ENCODE measurements at places on chromosomes 1 and 21.

DNA sequence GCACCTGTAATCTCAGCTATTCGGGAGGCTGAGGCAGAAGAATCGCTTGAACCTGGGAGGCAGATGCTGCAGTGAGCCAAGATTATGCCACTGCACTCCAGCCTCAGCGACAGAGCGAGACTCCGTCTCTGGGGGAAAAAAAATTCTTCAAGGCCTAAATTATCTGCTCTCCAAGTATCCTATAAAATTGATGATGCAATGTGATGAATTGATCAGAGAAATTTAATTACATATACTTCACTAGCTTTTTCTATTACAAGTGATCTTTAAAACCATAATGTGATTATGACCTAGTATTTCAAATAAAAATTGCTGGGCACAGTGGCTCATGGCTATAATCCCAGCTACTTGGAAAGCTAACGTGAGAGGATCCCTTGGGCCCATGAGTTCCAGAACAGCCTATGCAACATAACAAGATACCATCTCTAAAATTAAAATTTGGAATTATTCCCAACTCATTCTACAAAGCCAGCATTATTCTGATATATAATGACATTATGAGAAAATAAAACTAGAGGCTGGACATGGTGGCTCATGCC lies 43.7 kb downstream of the ARID4B start:
- no peak for DNase-seq

GRCh38 chr1:8565802-8566201 lies 247.9 kb downstream of the SLC45A1 start:
- DNase-seq, result no peak

- no peak for DNase-seq
Observed at GRCh38 chr1:234776876-234777855, 167.2 kb upstream of the IRF2BP2 start.

DNA sequence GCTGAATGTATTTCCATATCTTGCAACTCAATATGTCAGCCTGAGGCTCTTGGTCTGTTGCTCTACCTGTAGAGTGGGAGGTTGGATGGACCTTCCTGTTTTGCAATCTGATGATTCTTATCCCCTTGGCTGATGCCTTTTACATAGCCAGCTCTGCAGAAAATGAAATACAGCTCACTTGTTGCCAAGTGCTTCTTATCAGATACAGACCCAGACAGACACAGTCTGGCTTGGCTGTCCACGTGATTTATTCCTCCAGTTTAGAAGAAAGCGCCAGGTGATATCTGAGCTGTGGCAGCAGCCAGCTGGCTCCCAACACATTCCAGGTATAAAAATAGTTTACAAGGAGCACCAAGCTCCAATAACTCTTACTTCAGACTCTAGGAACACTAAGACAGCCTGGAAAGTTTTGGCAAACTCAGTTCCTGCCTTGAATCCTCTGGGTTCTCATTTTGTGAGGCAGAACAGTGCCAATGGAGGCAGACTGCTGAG lies 479.2 kb upstream of the USP24 start:
- DNase-seq, result no peak

DNA sequence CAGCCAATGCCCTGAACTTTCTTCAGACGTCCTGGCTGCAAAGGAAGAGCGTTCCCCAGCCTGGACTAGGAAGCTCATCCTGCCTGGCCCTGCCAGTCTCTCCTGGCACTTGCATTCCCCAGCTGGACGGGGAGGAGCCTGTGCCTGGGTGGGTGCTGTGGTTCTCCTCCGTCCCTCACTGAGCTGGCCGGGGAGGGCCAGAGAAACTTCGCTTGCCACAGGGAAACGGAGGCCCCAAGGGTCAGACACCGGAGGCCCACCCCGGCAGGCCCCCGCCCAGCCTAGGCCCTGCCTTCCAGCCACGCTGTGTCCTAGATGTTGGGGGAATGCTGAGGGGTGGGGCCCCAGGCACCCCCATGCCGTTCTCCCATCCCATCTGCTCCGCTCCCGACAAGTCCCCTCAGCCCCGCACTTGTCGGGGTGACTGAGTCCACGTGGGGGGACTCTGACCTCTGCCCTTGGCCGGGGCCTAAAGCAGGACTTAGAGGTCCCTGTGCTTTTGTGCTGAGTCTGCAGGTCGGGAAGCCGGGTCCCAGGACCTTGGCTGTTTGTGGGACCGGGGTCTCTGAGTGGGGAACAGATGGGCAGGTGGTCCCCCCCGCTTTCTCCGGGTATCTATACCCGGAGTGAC lies 4.8 kb downstream of the FTCD start:
- DNase-seq, result no peak

GRCh38 chr1:12294076-12294475 lies 64.2 kb downstream of the VPS13D start:
- no peak for DNase-seq

DNA sequence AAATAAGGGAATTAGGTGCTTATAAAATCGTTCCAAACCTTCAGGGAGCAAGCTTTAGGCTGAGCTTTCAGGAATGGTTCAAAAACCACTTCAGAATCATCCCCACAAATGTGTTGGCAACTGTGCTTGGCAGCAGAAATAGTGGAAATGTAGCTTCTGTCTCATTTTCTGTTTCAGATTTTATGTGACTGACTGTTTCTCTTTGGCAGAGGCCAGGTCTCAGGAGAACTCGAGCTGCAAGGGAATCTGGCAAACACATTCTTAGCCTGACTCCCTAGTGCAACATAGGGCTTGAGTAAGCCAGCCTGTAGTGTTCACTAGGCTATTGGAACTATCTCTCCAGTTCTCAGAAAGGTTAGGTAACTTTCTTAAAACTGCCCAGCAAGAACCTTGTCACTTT lies 128.6 kb downstream of the PLA2G4A start:
- no peak for DNase-seq

DNA sequence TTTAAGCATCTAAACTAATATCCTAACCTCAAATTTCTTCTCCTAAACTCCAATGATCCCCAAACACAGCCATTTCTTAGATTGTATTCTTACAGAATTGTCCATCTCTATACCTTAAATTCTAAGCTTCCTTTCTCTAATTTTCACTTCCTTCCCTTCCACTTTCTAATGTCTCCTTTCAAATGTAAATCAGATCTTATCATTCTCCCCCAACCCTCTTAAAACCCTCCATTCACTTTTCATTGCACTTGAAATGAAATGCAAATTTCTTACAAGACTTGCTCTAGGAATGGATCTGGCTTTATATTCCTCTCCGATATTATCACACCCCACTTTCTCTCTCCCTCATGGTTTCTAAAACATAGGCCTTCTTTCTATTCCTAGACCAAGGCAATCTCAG lies 534.6 kb downstream of the LMO4 start:
- DNase-seq, result no peak

- DNase-seq, result no peak
Observed at GRCh38 chr21:31530897-31531705, 128.4 kb upstream of the SOD1 start.

GRCh38 chr21:35136586-35137219 lies 87.6 kb upstream of the RUNX1 start:
- DNase-seq, result no peak

- no peak for DNase-seq
Observed at GRCh38 chr1:154551474-154551873, 7.0 kb downstream of the UBE2Q1 start.

GRCh38 chr1:154446789-154447188 lies 41.6 kb downstream of the IL6R start:
- no peak for DNase-seq

DNA sequence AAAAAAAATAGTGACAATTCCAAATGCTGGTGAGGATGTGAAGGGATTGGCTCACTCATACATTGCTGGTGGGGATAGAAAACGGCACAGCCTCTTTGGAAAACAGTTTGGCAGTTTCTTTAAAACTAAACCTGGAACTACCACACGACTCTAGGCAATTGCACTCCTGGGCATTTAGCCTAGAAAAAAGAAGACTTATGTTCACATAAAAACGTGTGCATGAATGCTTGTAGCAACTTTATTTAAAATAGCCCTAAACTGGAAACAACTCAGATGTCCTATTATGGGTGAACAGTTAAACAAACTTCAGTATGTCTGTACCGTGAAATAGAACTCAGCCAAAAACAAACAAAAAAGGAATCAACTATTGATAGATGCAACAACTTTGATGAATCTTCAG lies 9.4 kb upstream of the TMEM9 start:
- no peak for DNase-seq

DNA sequence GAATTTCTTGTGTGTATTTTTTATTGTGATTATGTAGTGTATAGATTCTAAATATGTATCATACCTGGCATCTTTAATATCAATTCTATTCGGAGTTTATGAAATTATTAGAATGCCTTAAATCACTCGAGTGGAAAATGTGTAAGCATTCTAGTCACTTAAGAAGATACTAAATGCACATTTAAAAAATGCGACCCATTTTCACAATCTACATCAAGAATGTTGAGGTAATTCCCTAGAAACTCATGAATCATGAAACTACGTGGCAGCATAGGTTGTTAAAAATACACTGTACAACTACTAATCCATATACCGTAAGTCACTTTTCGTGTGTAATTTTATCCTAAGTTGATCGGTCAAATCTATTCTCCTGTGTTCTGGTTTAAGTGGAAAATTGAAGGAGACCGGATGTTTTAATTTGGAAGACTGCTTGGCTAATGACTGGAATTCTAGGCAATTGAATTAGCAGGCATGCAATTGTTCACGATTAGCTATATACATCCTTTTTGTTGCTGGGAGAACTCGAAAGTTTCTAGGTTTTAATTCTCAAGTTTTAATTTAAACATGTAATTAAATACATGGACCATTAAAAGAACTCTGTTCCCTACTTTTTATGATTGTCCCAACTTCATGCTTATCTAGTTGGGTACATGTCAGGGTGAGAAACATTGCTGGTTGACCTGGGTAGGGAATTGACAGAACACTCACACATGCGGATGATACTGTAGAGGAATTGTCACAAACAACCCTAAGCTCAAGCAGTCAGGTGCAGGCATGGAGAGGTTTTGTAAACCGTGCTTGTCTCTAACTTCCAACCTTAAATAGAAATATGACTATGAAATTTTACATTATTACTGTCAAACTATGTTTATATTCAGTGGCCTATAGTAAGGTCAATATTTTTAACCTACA lies 6.6 kb downstream of the ZBTB18 start:
- DNase-seq, result no peak

DNA sequence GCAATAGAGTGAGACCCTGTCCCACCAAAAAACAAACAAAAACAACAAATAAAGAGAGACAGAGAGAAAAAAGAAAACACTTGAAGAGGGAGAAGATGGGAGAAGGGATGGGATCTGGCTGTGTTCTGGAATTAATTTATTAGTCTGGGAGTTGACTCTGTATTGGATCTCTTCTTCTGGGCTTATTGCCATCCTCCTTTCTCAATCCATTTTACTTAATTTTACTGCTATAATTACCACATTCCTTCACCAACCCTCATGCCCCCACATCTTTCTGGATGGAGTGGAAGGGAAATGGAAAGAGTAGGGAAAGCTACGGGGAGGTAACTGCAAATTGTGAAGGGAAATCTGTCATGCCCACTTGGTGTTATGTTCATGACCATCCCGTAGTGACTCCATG lies 42.9 kb downstream of the FMN2 start:
- DNase-seq, result no peak

DNA sequence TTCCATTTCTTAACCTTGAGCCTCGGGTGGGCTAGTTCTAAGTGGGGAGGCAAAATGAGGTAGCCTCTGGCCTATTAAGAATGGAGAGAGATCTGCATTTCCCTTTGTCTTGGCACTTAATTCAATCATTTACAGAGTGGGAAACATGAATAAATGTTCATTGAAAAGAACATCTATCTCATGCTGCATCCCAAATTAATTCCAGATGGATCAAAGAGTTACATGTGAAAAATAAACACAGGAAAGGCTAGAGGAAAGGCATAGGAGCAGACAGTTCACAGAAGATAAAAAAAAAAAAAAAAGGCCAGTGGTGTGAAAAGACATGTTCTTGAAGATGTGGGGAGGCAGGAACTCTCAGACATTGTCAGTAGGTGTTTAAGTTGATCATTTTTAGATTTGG lies 35.7 kb upstream of the EPS8L3 start:
- no peak for DNase-seq

- DNase-seq, result no peak
Observed at GRCh38 chr1:67721112-67721511, 36.1 kb downstream of the GADD45A start.

DNA sequence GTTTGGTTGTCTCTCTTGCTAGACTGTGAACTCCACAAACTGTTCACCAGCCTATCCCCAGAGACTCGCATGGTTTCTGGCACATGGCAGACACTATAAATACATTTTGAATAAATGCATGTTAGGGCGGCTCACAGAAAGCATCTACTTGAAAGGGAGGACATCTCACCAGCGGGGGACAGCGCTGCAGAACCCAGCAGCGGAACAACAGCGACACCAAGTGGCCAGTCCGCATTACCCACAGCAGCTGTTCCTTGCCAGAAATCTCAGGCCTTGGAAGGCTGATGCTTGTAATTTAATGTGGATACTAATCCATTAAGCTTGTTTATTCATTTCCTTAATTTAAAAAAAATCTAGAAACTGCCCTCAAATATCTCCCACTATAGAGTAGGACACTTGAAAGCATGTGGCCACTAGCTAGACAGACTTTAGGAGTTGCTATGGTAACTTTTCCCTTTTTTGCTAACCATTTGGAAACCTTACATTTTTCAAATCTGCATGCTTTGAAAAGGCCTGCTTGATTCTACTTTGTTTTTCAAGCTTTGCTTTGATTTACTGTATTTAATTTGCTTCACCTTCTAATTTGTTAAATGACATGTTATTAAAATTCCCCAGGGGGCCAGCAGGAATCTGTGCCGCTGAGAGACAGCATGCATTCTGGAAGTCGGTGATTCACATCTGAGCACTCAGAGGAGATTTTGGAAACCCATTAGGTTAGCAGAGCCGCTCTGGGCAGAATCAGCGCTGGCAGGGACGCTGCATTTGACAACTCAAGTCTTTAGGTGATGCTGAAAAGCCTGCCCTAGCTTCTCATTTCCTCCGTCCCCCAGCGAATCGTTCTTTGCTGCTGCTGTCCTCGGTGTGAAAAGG lies 63.5 kb upstream of the SSX2IP start:
- no peak for DNase-seq

- no peak for DNase-seq
Observed at GRCh38 chr1:43951021-43951985, 4.6 kb downstream of the IPO13 start.

DNA sequence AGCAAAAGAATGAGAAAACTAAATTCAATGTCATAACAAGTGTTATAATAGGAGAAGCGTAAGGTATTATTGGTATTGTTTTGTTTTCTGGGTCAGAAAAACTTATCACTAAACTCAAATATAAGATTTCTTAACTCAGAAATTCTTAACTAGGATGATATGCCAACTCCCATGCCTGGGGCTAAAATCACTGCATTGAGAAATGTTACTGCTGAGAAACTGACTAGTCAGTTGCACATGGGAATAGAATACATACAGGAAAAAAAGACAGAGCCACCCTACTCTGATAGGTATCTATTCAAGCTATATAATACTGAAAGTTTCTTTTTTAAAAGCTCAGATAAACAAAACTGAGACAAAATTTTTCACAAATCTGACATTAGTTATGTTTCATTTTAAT lies 56.3 kb downstream of the PRPF38A start:
- DNase-seq, result no peak

GRCh38 chr1:68673771-68674170 lies 176.9 kb upstream of the DEPDC1 start:
- DNase-seq, result no peak

Measured in activated naive CD4-positive, alpha-beta T cell treated with anti-CD3 and anti-CD28 coated beads, Interleukin-2, amount 50 U/mL, for 72 hours (primary cell).